ENCODE measurements at places on chromosomes 2 and 18. TPM values are rescaled to one million over a fixed set of nuclear protein-coding genes. Genes with fewer than 3 reads are reported as not detected.

GRCh38 chr2:99571021-99571420, 81.2 kb upstream of the REV1 start:
- no peaks in the 10 kb centered on the region for H3K27me3 ChIP-seq
- no peak overlapping the region for H3K27ac ChIP-seq
- H3K36me3 ChIP-seq = no peaks in the 10 kb centered on the region
- no peak for DNase-seq
- no peak overlapping the region for H3K4me3 ChIP-seq
- peaks cover 7% of the 10 kb centered on the region for H3K4me1 ChIP-seq

TMEM37 gene
- total RNA-seq = 2.7 TPM

DNA sequence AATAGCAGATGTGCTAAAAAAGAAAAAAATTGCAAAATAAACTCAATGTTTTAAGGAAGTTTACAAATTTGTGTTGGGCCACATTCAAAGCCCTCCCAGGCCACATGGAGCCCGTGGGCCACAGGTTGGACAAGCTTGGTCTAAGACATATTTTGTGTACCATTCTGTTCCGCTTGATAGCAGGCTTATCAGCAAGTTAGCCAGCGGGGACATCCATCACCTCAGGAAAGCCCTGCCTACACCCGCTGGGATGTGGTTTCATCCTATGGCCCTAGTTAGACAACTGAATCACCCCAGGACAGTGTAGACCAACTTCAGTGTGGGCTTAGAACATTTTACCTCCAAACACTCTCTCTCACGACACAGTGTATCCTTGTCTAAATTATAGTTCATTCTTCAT, 32.6 kb downstream of the CD8B2 start:
- H3K4me1 ChIP-seq = no peaks in the 10 kb centered on the region
- H3K36me3 ChIP-seq = no peaks in the 10 kb centered on the region
- H3K4me3 ChIP-seq = no peak overlapping the region
- DNase-seq = no peak

RNF103 gene
- 24.8 TPM for total RNA-seq

CAVIN2 gene
- 15.1 TPM for total RNA-seq

DSG1 gene
- not detected for total RNA-seq

DNA sequence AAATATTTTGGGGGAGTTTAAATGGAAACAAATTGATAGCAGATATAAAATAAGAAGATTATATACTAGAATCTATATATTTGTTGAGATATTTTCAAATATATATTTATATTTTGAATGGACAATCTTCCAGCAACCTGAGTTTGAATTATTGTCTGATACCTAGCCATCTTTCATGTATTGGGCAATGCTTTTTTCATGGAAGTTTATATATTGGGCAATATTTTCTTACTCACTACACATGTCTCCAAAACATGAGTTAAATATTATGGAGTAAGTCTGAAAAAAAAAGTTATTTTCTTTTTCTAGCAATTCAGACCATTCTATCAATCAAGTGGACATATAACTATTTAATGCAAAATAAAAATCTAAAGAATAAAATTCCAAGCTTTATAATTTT, 295.2 kb downstream of the NYAP2 start:
- H3K27me3 ChIP-seq = no peaks in the 10 kb centered on the region
- H3K4me3 ChIP-seq = no peak overlapping the region
- H3K36me3 ChIP-seq = no peaks in the 10 kb centered on the region
- no peaks in the 10 kb centered on the region for H3K4me1 ChIP-seq

All from gastrocnemius medialis (tissue), 4 donors.